ENCODE measurements at places on chromosomes 2 and 18. TPM values are rescaled to one million over a fixed set of nuclear protein-coding genes. Genes with fewer than 3 reads are reported as not detected.

The DNAJC10 gene
- polyA plus RNA-seq: 30.1 TPM

- no peak for DNase-seq
These were observed 219.2 kb upstream of the SP5 start for GRCh38 chr2:170495896-170496295.

The IL36RN gene
- not detected for polyA plus RNA-seq

- no peak for DNase-seq
These were observed 127.0 kb downstream of the FAM168B start for GRCh38 chr2:130966149-130966774.

The LYG1 gene
- polyA plus RNA-seq: 35.0 TPM

DNA sequence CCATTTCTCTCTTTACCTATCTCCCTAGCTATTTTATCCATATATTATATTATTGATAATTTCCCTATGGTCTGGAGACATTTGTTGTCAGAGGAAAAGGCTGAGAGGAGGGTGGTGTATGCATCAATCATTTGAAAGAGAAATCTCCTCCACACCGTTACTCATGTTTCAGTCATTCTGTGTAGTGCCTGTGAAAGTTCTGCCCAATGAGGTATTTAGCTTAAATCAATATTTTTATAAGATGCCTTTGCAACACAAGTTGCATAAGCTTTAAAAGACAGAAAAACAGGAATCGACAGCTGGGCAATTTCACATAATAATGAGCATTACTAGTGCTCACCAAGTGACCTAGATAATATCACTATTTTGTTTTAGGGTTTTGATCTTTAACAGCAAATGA, 363.7 kb upstream of the FSIP2 start:
- DNase-seq: no peak

DNA sequence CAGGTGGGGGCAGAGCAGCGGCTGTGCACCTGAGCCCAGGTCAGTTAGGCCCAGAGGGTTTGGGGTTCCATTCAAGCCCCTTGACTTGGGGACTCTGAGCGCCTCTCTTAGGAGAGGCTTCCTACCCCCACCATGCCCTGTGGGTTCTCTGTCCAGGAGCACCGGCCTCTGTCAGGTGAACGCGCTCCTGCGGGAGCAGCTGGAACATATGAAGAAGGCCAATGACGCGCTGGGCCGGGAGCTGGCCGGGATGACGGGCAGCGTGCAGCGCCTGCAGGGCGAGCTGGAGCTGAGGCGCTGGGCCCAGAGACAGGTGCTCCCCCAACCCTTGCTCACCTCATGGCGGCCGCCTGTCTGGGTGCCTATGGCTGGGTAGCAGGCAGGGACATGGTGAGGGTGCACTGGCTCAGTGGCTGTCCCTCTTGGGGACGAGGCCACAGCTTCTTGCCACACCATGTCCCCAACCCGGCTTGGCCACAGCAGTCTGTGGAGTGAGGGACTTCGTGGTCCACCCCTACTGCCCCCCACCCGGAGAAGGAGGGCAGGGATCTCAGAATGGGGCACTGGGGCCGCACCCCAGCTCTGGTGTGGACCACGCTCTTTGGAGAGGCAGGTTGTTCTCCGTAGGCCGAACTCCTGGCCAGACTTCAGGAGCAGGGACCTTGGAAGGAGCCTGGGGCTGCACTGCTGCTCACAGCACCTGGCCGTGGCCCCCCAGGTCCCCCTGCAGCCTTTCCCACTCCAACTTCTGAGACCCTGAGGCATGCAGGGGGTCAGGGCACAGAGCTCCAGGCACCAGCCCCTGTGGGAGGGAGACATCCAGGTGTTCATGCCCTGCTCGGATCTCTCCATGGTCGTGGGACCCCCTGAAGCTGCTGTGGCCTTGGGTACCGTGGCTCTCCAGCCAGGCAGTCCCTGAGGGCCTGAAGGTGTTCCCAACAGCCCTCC, 19.7 kb downstream of the CROCC2 start:
- DNase-seq: no peak

The FSIP2 gene
- polyA plus RNA-seq: 0.22 TPM

DNA sequence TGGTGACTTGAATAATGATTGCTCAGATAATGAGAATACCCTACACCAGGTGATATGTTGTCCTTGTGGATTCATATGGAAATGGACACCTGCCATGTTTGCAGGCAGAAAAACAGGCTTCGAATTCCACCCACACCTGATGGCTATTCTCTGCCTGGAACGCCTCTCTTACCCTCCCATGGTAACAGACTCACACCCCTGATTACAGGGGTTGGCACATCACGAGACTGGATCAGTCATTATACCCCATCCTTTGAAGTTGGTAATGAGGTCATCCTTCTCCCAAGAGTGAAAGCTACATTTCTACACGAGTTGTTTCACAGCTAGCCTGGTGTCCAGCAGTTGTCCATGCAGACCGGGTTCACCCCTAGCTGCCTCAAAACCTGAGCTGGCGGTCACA, 71.4 kb upstream of the MBOAT2 start:
- DNase-seq: no peak

- no peak for DNase-seq
These were observed 22.4 kb downstream of the RTP5 start for GRCh38 chr2:241891988-241892298.

DNA sequence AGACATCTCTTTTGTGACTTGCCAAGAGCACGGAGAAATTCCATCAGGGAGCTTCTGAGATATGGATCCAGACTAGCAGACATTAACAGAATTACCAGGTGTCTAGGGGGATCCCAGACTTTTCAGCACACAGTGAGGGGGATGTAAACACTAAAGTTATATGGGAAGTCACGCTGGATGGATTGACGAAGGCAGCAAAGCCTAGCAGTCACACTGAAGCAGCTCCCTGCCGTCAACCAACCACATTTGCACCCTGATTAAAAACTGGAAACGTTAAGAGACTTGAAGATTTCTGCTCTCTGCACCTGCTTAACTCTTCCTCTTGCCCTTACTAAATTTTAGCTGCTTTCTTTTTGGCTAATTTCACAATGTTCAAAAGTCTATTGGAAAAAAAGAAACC, 62.5 kb upstream of the BCL2L11 start:
- DNase-seq: no peak

The SEMA4F gene
- 5.2 TPM for polyA plus RNA-seq

GRCh38 chr2:238046725-238047270, 14.0 kb upstream of the SCLY start:
- no peak for DNase-seq

The CYP27A1 gene
- 43.3 TPM for polyA plus RNA-seq

All from kidney (tissue), 22 donors.